PC-3 (cell line): ENCODE measurements at places on chromosomes 7 and 10. TPM values are rescaled to one million over a fixed set of nuclear protein-coding genes. Genes with fewer than 3 reads are reported as not detected.

DNA sequence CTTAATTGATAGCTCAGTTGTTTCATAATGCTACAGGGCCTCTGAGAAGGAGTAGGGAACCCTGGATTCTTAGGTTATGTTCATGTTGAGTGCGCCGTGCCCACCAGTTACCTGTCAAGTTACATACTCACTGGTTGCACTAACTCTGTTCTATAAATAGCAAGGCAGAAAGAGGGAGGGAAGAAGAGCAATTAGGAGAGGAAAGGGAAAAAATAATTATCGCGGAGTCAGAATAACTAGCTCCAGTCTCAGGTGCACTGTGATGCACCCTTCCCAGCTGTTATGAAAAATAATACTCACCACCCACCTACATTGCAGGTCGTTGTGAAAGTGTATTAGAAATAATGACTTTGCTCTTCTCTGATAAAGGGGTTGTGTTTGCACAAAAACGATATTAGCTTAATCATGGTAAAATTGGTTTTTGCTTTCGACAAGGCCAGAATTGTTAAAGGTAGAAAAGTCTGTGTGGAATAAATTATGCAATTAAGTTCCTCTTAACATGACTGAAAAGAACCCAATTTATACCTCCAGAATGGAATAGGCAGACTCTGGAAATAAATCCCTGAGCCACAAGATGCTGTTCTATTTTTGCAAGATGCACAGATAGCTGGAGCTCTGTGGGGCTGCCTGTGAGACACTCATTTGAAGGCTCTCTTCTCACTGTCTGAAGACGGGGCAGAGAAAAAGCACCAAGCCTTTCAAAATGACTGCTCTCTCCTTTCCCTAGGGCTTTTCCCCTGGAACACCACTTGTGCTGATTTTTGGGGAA, 137.6 kb upstream of the PITRM1 start:
- no peak for DNase-seq

DNA sequence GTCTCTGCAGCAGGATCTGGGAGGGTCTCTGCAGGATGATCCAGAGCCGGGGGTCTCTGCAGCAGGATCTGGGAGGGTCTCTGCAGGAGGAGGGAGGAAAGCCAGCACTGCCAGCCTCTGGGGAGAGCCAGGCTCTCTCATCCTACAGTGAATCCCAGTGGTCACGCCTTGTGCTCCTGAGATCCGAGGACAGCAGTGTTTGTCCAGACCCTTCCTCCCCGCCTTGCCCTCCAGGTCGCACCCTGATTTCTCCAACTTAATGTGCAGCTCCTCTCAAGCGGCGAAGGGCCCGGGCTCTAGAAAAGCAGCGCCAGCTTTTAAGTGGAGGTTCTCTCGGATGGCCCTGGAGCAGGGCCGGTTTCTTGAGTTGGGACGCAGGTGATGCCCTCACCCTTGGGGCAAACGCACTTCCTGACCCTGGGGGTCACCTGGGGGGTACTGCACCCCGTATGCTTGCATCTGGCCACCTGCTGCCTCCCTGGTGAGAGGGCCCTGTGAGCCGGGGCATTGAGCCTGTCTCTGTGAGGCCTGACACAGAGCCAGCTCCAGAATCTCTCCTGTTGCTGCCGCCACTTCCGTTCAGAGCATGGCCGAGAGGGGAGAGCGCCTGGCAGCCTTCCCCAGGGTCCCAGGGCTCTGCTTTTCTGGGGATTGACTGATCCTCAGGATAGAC, 111.6 kb downstream of the ACTR3B start:
- DNase-seq = no peak

DNA sequence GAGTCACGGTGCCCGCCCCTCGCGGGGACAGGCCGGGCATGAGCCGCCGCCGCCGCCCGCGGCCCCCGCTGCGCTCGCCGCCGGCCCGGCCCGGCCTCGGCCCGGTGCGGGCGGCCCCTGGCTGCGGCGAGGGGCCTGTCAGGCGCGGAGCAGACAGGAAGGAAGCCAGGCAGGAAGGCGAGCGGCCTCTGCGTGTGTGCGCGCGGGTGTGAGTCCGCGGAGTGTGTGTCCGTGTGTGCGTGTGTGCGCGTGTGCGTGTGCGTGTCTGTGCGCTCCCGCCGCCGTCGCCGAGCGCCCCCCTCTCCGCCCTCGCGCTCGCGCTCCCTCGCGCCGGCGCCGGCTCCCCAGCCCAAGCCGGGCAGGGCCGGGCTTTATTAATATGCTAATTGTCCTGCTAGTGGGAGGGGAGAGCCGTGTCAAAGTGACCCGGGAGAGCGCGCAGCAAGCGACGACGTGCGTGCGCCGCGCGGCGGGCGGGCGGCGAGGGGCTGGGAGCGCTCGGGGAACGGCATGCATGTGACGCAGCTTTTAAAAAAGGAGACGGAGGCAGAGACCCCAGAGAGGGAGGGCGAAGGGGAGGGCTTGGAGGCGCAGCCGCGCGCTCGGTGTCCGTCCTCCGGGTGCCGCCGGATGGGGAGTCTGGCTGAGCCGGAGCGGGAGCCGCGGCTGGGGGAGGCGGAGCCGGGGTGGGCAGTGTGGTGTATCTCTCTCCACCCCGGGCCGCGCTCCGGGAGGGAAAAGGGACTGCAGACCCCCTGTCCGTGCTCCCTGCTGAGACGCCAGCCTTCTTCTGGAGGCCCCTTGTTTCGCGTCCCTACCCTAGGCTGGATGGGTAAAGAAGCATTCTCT, at the start of gene LDB1:
Gene LDB1 (minus strand): TSS at position 227 of the 849 bp plus-strand sequence. CDS start 258 bp downstream, outside the sequence.
- peak; percentile 65 for DNase-seq

GRCh38 chr10:101287997-101288635, 58.9 kb upstream of the LBX1 start:
- peak; percentile 16 for DNase-seq

DNA sequence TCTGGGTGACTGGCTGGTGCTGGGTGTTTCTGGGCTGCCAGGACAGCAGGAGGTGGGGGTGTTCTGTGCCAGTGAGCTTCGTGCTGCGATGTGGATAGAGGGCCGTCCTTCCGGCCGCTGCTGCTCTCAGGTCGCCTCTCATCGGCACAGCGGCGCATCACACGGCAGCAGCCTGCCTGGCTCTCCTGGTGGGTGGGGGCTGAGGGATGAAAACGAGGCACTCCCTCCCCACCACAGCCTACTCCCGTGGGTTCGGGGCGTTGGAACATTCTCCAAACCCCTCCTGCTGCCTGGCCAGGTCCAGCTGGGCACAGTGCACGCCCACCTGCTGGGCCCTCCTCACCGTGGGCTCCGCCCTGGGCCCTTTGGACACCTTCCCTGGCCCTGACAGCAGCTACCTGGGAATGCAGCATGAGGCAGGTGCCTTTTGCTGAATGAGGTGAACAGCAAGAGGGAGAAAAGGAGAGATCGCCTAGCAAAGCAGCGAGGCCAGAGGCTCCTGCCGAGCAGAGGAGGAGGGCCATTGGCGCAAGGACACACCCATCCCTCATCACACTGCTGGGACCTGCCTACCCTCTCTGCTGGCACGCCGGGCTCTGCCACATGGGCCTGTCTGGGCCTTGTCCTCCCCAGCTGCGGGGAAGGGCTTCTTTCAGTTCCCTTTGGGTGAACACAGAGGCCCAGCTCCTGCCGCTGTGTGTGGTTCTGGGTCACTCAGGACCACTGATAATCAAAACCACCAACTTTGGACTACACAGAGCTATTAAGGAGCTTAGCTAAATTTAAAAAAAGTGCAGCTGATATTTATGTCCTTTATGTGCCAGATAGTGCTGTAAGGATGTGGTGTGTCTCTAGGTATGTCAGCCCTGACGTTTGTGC, 33.4 kb downstream of the INPP5A start:
- no peak for DNase-seq

GRCh38 chr10:29798921-29799690, 164.3 kb upstream of the SVIL start:
- DNase-seq = no peak

DNA sequence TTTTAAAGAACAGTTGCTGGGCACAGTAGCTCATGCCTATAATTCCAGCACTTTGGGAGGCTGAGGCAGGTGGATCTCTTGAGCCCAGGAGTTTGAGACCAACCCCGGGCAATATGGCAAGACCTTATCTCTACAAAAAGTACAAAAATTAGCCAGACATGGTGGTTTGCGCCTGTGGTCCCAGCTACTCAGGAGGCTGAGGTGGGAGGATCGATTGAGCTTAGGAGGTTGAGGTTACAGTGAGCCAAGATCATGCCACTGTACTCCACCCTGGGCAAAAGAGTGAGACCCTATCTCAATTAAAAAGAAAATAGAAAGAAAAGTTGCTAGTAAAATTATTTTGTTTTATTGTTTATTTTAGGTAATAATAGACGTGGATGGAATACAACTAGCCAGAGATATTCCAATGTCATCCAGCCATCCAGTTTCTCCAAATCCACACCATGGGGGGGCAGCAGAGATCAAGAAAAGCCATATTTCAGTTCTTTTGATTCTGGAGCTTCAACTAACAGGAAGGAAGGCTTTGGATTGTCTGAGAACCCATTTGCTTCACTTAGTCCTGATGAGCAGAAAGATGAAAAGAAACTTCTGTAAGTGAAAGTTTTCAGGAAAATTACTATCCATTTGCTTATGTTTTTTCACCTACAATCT, 3.0 kb downstream of the NUP42 start:
- DNase-seq = peak; percentile 65

- DNase-seq = no peak
These were observed 378.4 kb downstream of the KIF20B start for GRCh38 chr10:90079819-90080218.

GRCh38 chr7:91041141-91041540, 223.1 kb upstream of the FZD1 start:
- peak; percentile 39 for DNase-seq

DNA sequence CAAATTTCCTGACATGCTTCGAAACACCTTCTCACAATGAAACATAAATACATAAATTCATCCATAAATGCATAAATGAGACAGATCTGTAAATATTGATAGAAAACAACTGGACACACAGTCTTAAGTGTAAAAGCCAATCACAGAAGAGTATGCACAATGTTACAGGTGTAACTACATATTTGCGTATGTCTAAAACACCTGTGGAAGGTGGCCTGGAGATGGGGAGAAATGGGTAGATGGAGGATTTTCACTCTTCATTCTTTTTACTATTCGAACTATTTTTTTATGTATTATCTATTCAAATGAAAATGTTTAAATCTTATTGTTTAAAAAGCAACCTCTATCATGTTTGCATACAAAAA, 860 bp downstream of the IQUB start:
- no peak for DNase-seq

DNA sequence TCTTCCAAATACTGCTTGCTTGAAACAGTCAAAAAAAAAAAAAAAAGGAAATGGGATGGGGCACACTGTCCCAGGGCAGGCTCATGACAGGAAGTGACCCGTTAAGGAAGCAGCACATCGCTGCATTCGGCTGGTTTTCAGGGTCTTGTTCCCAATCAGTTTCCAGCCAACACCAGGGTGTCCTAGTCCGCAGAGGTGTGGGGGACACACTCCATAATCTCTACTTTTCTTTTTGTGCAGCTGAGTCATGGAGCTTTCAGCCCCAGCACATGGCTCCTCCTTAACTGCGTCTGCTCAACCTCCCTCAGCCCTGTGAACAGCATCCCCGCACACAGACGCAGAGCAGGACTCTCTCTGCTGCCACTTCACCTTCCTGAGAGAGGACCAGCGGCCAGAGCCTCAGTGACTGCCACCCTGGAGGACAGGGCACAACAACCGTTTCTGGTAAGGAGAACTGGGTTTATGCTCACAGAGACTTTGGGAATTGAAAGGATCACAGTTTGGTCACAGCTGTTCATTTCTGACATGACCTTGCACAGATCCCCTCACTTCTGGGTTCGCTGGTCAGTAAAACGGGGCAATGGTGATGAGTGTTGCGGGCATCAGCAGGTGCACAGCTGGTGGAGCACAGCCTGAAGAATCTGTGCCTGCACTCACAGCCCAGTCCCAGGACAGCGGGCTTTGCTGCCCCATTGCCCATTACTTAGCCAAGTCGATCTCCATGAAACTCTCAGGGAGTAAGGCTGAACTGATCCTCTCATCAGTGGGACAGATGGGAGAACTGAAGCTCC, at the start of gene GIMAP5:
Gene GIMAP5 (plus strand): TSS at position 154 of the 791 bp plus-strand sequence. CDS start 3,467 bp downstream, outside the sequence.
- DNase-seq = no peak

GRCh38 chr7:29078311-29079260, 67.8 kb downstream of the CPVL start:
- DNase-seq = no peak

- no peak for DNase-seq
These were observed 71.8 kb downstream of the AFAP1L2 start for GRCh38 chr10:114332301-114333192.

- peak; percentile 29 for DNase-seq
These were observed 3.4 kb upstream of the SMARCD3 start for GRCh38 chr7:151251689-151252560.

- no peak for DNase-seq
These were observed 28.3 kb upstream of the FRMD4A start for GRCh38 chr10:14358886-14359573.

GRCh38 chr10:61314273-61314672, 138.9 kb downstream of the TMEM26 start:
- DNase-seq = no peak

- DNase-seq = peak; percentile 87
These were observed 40.9 kb downstream of the NSUN6 start for GRCh38 chr10:18610517-18610916.

DNA sequence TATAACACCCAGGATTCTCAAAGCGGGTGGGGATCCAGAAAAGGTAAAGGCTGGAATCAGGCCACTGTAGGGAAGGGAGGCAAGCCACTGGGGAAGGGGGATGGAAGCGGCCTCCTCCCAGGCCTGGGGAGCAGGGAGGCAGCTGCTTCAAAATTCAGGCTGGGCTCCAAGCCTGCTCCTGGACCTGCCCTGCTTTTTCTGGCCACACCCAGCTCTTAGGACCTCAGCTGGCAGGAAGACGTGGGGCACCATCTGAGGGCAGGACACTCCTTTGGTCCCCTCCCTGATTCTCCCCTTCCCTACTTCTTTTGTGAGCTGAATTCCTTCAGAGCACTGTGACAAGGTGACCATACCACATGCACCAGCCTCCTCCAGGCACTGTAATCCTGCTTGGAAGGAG, 4.6 kb upstream of the LBX1 start:
- DNase-seq = no peak

The ARL3 gene
- 2.5 and 2.8 TPM in 2 replicates for total RNA-seq

The MSMB gene
- total RNA-seq = not detected in 2 replicates

The CCDC172 gene
- not detected in 2 replicates for total RNA-seq

The ALOX5 gene
- 0.11 and 0.92 TPM in 2 replicates for total RNA-seq

The ATOH7 gene
- 1.1 TPM in 1 of 2 replicates, not detected in the other for total RNA-seq

The ZP3 gene
- total RNA-seq = 11.9 and 21.6 TPM in 2 replicates

The PIP gene
- not detected in 2 replicates for total RNA-seq

The ABCF2 gene
- total RNA-seq = 55.5 and 75.0 TPM in 2 replicates

The CCDC71L gene
- 27.0 and 28.6 TPM in 2 replicates for total RNA-seq

The CYP3A4 gene
- total RNA-seq = not detected in 2 replicates

The WDFY4 gene
- not detected in 2 replicates for total RNA-seq
